ENCODE measurements at places on chromosomes 11 and 22.

- DNase-seq = no peak
Observed at GRCh38 chr11:131467645-131468394, 97.4 kb downstream of the NTM start.

DNA sequence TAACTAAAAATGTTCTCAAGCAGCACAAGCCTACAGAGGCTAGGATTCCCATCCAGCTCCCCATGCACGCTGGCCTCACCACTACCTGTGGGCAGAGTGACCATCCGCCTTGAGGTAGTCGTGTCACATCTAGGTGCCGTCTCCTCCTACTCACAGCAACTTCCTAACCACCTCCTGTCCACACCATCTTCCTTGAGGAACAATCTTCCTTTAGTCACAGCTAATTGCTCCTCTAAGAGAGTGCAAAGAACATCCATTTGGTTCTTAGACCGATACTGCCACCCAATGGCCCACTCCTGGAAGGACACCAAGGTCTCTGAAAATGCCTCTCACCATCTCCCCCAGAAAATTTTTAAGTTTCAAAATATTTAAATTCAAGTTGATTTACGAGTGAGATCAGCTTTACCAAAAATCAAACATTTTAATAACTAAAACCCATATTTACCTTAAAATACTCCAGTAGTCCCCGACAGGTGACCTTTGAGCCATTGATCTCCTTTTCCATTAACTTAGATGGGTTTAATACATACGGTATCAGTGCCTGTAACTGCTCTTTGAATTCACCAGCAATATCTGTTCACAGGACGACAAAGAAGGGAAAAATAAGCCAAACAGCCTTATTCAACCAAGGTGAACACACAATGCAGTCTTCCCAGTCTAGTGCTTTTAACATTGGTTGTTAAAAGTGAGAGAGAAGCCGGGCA lies 21.7 kb upstream of the PLAAT3 start:
- no peak for DNase-seq

GRCh38 chr11:16098526-16099205 lies 257.7 kb downstream of the SOX6 start:
- no peak for DNase-seq

DNA sequence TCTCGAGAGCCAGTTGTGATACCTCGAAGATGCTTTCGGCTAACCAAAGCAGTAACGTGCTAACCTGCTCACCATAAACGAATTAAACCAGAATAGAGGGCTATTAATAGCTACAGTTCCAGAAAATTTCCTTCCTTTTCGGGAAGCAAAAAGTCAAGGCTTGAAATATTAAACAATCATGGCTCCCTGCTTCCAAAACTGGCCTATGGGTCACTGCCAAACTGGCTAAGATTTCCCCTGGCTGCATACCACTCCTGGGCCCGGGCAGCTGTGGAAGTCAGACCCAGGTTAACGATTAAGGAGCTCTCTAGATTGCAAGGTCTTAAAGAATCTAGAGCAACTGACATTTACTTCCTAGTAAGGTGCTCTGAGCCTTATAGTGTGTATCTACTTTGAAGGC lies 1.7 kb downstream of the AMOTL1 start:
- DNase-seq = no peak

- no peak for DNase-seq
Observed at GRCh38 chr22:47807506-47807905, 1045.1 kb downstream of the TBC1D22A start.

GRCh38 chr11:8381871-8382396 lies 118.3 kb upstream of the LMO1 start:
- no peak for DNase-seq

GRCh38 chr11:4559527-4560440 lies 14.8 kb downstream of the OR52M1 start:
- DNase-seq = no peak

GRCh38 chr11:251550-251949 lies 14.8 kb downstream of the PSMD13 start:
- DNase-seq = no peak

- DNase-seq = no peak
Observed at GRCh38 chr11:122128146-122128545, 12.1 kb upstream of the BLID start.

GRCh38 chr22:38114484-38115398 lies 4.3 kb upstream of the BAIAP2L2 start:
- DNase-seq = no peak

DNA sequence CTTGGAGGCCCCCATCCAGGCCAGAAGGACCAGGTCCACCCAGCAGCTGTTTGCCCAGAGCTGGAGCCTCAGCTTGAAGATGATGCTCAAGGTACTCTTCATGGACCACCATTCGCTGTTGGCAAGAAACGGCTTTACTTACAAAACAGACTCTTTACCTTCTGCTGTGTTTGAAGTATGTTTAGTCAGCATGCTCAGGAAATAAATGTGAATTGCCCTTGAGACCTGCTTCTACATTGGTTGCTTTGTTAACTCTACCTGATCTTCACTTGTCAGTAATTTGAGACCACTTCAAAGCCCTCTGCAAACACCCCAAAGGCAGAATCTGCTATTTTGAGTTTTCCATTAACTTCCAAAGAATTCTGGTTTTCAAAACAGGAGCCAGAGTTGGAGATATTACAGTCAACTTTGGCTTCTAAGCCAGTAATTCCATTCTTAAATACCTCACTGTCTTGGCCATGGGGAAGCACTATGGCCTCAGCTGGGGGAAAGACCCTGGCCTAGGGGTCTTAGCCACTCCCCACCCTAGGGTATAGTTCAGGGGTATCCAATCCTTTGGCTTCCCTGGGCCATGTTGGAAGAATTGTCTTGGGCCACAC lies 2.7 kb downstream of the UQCR10 start:
- no peak for DNase-seq

DNA sequence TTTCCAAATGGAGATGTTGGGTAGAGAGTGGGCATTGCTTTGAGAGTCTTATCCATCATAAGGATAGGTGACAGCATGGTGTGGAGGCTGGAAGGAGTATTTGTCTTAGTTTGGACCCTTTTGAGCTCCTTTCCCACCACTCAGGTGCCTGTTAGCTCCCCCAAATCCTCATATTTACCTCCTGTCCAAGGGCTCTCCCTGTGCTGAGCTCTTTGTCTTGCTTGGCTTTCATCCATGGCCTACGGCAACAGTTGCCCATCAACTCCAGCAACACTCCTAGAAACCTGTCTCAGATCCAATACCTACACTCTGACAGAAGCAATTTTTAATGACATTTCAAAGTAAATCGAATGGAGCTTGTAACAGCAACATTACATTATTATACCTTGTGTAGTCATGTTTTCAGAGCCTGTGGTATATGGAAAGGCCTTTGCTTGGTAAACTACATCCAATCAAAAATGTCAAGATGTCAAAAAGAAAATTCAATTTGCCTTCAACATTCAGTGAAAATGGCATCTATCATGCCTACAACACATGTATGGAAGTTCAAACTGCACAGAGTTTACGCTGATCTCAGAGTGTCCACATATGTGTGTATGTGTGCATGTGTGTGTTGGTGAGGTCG lies 49.4 kb upstream of the CCDC90B start:
- DNase-seq = no peak

GRCh38 chr11:3223932-3224381 lies 5.3 kb upstream of the MRGPRG start:
- no peak for DNase-seq

DNA sequence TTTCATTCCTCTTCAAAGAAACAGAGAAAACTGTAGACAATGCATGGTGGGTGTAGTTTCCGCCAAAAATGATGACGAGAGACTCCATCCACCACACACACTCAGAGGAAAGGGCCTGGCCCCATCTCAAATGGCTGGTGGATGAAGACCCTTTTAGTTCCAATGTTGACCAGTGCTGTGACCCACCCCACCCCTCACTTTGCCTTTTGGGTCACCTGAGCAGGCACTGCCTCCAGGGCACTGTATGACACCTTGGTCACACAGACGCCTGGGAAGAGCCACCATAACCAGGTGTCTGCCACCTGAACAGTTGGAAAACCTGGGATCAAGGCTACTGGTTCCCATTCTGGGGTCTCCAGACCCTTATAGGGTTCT lies 121.3 kb downstream of the MPPED1 start:
- DNase-seq = no peak

DNA sequence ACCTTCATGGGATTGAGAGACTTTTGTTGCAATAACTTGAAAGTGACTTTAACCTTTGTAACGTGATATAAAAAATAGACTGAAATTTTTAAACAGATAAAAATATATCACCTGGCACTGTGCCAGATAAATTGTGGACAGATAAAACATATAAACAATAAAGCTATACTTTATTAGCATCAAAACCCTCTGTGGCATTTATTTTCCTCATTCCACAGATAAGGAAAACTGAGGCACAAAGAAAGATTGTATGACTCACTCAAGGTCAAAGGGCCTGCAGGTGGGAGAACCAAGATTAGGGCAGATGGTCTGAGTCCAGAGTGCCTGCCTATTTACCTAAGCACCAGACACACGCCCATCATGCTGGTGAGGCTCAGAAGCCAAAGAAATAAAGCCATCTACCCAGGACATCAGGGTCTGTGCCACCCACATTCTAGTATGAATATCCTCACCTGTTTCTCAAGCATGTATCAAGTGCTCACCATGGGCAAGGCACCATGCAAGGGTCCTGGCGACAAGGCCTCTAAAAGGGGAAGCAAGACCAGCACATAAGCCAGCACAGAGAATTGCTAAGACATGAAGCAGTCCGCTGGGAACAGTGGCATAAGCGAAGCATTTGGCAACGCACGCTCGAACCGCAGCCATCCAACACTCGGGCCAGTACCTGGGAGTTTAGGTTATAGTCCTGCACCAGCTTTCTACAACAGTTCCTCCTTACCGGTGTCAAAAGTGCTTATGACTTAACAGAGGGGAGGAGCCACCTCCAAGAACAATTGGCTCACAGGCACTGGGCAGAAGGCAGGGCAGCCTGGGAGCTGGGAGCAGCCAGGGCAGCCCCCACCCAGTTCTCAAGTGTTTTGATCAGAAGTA lies 17.6 kb downstream of the MYH9 start:
- DNase-seq = no peak

DNA sequence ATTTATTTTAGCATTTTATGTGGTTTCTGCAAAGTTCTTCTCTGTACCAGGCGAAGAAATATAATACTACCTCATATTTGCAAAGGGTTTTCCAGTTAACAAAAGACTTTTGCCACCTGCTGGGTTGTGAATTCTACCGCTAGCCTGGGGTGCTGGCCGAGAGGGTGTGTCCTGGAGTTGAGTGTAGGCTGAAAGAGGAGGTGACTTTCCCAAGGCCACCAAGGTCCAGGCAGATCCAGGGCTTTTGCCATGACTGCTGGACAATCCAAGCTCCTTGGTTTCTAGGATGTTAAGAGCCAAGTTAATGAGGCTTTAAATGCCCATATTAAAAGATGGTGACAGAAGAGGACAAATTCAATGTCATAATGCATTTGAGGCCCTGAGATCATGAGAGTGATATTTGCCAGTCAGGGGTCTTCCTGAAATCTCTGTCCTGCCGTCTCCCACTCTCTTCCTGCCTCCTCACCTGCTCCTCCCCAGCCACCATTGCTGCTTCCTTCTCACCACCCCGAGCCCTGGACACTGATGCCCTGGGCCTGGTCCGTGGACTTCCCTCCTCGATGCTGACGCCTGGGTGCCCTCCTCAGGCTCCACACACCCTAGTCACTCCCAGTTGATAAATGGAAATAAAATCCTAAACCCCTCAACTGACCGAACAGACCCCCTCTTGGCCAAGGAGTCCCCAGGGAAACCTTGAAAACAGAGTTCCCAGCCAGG lies 825.6 kb downstream of the TBC1D22A start:
- no peak for DNase-seq

- no peak for DNase-seq
Observed at GRCh38 chr11:62487738-62488551, 58.7 kb downstream of the AHNAK start.

- DNase-seq = no peak
Observed at GRCh38 chr22:40612291-40612751, 24.2 kb downstream of the MRTFA start.

- no peak for DNase-seq
Observed at GRCh38 chr11:72039856-72040401, 40.4 kb downstream of the NUMA1 start.

GRCh38 chr11:111193924-111194490 lies 51.5 kb upstream of the POU2AF2 start:
- no peak for DNase-seq

DNA sequence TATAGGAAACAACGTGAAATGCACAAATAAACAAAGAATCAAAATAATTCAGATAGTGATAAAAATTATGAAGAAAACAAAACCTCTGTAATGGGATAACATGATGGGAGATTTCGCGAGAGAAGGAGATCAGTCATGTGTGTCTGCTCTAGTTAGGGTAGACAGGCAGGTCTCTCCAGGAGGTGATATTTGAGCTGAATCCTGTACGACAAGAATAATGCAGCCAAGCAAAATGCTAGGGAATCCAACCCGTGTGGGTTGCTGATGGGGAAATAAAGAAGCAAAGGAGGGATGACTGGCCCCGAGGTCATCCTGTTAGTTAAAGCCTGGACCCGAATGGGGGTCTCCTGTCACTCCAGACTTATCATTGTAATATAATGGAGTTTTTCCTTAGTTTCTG lies 16.0 kb downstream of the MAML2 start:
- no peak for DNase-seq

GRCh38 chr11:94586546-94586945 lies 19.4 kb downstream of the PIWIL4 start:
- no peak for DNase-seq

- DNase-seq = no peak
Observed at GRCh38 chr11:31340903-31341572, 28.5 kb downstream of the DCDC1 start.

DNA sequence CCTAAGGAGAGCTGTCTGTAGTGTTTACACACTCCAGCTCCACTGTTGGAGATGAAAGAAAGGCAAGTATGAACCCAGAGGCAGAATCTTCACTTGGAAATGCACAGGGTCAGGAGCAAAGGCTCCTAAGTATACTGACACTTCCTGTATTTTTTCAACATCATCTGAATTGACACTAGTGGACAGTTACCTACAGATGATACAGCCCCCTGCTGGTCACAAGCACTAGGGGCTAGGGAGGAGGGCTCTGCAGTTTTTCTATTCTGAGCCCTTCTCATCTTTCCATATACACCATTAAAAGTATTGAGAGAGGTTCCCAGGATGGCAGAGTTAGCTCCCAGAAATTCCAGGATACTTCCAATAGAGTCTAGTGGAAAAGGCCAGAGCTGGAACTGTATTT lies 290.3 kb upstream of the API5 start:
- no peak for DNase-seq

DNA sequence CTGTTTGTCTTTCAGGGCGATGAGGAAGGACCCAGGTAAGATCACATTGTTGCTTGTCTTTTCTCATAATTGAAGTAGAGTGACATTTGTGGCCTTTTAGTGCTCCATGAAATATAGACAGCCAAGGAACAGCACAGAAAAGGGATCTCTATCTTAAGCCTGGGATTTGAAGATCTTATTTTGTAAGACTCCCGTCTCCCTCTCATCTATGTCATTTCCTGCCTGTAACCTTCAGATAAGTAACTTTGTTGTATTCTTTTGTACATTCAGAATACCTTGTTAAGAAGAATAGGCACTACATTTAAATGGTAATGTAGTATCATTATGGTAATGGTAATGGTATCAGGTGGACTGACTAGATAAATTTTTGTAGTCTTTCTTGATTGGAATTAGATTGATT lies 72.8 kb downstream of the TRIM44 start:
- DNase-seq = no peak

GRCh38 chr11:108780119-108780518 lies 115.2 kb downstream of the DDX10 start:
- no peak for DNase-seq

Measured in cortex of kidney (tissue), 1 donor.